ENCODE measurements at places on chromosomes 5 and 9.
A peak's percentile ranks its signal among the peaks of the same experiment; 100 is the strongest.

DNA sequence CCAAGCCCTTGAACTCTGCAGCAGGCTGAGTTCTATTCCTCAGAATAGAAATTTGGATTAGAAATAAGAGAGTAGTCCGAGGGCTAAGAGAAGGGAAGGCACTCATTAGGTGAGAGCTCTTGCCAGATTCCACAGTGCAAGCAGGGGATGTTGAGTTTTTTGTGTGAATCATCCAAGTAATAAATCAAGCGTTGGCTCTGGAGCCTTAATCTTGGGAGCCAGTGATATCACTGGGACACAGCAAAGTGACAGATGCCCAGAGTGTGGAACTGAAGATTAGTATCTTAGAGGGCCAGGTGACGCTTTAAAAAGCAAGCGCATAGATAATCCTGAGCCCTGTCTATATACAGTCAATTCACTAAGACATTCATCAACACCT lies 60.3 kb downstream of the FOXD1 start:
- DNase-seq, result no peak

GRCh38 chr5:83636156-83636555 lies 84.5 kb downstream of the HAPLN1 start:
- DNase-seq, result no peak

DNA sequence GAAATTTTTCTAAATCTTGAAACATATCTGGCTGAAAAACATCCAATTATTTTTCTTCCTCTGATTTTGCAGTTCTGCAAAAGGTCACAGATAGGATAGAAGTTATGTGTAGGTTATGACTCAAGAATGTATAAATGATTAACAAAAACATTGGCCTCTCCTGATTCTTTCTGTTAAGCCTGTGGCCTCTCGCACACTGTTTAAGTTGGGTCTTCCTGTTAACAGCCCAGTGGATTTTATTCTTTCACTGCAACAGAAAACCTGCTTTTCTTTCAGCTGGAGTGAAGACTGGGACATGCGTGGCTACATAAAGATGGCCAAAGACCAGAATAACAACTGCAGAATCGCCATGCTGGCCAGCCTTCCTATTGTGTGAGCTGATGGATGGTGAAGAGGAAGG lies 17.1 kb upstream of the SPATA31E1 start:
- DNase-seq, result no peak

- DNase-seq, result no peak
Observed at GRCh38 chr5:107551088-107551487, 119.6 kb downstream of the EFNA5 start.

- DNase-seq, result no peak
Observed at GRCh38 chr9:119218293-119218692, 150.9 kb downstream of the BRINP1 start.

- no peak for DNase-seq
Observed at GRCh38 chr5:178474562-178475184, 115.5 kb downstream of the COL23A1 start.

- DNase-seq, result no peak
Observed at GRCh38 chr9:18666348-18666747, 192.4 kb downstream of the ADAMTSL1 start.

GRCh38 chr5:141654298-141654697 lies 3.1 kb upstream of the FCHSD1 start:
- DNase-seq, result no peak

DNA sequence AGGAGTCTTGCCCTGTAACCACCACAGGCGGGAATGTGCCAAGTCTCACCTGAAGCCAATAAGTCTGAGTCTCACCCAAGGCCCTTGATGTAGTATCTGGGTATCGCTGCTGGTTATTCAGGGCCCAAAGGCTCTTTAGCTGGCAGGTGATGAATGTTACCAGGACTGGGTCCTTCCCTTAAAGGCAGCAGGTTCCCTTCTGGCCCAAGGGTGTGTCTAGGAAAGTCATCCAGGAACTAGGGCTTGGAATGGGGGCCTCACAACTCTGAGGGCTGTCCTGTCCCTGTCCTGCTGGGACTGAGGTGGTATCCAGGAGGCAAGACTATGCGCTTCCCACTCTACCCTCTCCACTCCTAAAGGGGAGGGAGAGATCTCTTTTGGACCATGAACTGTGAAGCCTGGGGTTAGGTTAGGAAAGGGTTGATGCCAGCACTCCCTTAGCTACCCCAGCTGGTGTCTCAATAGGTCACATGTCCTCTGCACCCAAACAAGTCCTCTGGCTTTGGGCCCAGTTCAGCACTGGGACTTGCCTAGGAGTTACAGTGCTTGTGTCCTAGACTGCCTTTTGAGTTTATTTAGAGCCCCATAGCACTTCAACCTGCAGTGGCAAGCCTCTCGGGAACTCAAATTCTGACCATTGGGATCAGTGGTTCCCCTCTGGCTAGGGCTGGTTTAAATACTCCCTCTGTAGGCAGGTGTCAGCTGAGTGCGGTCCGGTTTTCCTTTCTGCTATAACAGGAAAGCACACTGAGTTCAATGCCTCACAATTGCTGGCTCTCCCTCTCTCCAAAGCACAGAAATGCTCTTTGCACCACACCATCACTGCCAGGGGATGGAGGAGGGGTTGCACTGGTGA lies 22.5 kb upstream of the RANBP3L start:
- DNase-seq, result no peak

GRCh38 chr5:158275511-158275910 lies 416.6 kb upstream of the CLINT1 start:
- DNase-seq, result no peak

DNA sequence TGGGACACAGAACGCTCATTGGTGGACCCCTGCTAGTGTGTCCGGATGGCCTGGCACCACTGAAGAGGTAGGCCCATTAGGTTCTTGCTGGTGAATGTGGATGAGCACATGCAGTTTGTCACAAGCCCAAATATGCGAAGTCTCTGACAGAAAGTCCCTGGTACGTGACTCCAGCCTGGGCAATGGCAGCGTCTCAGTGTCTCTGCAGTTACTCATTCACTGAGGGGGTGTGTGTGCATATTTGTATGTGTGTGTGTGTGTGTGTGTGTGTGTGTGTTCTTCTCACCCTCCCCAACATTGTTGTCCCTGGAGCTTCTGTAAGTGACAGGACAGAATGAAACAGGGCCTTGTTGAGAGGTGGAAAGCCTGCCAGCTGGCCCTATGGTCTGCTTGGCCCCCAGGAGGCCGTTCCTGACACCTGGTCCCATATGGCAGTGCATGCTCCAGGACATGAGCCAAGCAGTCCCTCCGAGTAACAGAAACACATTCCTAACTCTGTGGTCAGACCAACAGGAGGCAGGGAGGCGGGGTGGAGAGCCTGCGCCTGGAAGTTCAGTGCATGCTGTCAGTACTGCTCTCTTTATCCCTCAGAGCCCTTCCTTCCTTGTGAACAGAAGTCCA lies 169.9 kb downstream of the SLC28A3 start:
- DNase-seq, result no peak

DNA sequence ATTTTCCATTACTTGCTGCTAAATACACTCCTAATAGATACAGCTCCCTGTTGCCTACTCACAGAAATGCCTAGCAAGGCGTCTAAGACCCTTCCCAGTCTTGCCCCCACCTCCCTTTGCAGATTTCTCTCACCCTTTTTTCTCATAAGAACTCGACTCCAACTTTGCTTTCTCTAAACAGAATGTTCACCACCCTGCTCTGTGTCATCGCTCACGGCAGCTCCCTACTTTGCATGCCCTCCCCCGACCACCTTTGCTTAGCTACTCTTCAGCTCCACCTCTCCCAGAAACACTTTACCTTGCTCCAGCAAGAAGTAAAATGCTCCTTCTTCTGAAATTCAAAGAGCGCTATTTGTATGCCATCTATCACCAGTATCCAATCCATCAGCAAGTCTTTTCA lies 15.2 kb upstream of the PPP1R2B start:
- DNase-seq, result no peak

- no peak for DNase-seq
Observed at GRCh38 chr5:116898917-116899316, 324.3 kb upstream of the SEMA6A start.

GRCh38 chr5:179613460-179614071 lies 9.9 kb downstream of the HNRNPH1 start:
- DNase-seq, result no peak

DNA sequence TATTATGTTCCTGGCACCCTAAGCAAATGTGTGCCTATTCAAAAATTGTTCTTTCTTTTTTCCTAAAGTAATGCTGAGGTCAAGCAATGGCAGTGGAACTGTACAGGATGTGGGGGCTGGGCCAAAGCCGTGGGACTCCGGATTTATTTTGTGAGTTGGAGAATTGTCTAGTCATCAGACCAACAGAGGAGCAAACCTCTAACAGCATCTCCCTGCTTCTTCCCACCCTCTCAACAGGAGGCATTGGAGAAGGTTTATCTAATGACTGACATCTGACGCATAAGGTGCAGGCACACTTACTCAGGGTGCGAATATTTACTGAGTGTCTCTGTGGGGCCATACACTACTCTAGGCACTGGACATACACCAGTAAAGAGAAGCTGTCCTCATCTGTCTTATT lies 38.6 kb downstream of the MARCHF11 start:
- no peak for DNase-seq

DNA sequence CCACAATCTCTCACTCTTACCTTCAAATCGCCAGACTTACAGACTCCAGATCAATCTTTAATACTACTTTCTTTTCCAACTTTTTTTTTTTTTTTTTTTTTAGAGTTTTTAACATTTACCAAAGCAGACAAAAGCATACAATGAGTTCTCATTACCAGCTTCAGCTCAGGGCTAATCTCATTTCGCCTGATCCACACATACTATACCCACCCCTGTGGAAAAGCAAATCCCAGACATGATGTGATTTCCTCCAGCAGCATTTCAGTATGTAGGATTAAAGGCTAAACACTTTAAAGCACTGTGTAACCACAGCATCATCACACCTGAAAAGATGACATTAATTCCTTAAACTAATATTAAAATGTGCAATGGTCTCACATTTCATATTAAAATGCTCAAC lies 138.8 kb upstream of the RETREG1 start:
- DNase-seq, result no peak

- no peak for DNase-seq
Observed at GRCh38 chr9:135144581-135145170, 57.2 kb downstream of the OLFM1 start.

GRCh38 chr5:60690326-60690725 lies 9.6 kb downstream of the DEPDC1B start:
- no peak for DNase-seq

DNA sequence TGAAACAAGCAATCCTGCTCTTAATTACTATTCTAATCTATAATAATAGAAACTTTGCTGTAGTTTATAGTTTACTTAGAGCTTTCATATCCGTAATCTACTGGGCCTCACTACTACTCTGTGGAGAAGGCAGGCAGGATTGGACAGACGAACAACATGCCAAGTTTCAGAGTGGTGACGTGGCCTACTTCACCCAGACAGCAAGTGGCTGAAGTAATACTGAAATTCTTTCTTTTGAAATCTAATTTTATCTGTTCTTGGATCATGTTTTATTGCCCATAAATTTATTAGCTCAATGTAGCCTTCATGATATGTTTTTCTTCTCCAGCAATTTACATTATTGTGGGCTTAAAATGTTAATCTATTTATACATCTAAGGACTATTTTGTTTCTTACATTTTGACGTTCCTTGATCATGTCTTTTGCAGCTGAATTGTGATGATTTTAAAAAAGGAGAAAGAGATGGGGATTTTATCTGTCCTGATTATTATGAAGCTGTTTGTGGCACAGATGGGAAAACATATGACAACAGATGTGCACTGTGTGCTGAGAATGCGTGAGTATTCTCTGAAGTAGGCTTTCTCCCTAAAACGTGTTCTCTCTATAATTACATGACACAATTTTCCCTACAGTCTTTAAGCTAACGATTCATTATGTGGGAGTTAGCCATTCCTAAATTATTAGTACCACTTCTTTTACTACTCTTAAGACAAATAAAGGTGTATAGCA lies 22.4 kb downstream of the SPINK5 start:
- DNase-seq, result no peak

GRCh38 chr5:84585218-84585617 lies 200.5 kb upstream of the EDIL3 start:
- no peak for DNase-seq

- DNase-seq, result no peak
Observed at GRCh38 chr9:121298689-121299466, 30.9 kb downstream of the GSN start.

DNA sequence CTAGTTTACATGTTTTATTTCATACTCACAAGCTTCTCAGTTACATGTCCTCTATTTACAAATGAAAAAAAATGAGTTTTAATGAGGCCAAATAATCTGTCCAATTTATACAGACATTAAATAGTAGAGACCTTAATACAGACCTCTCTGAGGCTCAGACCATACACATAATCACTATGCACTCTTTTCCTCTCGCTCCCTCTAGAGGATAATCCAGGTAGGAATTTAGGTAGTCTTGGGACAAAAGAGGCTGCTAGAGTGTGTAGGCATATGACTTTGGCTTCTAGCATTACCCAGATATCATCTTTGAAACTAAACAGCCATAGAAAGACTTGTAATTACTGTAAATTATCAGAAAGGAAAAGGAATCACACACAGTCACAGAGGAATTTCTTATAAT lies 444.7 kb downstream of the HINT1 start:
- DNase-seq, result peak; percentile 4

GRCh38 chr5:14256756-14257393 lies 113.7 kb downstream of the TRIO start:
- DNase-seq, result no peak

DNA sequence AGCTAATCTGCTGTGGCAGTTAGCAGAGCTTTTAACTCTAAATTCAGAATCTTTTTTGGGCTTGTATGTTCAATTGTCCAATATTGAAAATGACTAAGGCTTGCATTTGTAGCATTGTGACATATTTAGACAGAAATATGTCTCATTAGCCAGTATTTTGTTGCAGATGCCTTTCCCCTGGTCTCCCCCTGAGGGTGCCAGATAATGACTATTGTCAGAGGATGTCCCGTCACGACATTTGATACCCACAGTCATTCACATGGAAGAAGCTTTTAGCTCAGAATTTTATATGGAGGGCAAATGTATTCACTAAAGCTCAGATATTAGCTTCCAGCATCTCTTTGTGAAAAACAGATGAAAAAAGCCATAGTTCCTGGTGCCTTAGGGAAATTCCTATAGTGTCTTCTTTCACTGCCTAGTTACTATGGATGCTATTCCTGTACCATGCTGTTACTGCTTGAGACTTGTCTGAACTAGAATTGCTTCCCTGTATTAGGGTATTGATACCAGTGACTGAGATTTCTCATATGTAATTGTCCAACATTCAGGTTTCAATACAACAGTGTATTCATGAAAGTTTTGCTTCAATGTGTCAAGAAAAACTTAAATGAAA lies 96.2 kb downstream of the CCDC192 start:
- DNase-seq, result no peak

Measured in NCI-H187 treated with DMSO at 0.1 percent for 48 hours (cell line).